ENCODE measurements at places on chromosomes 1 and 21.

- DNase-seq: no peak
Observed at GRCh38 chr1:245184779-245185178, 30.0 kb downstream of the KIF26B start.

DNA sequence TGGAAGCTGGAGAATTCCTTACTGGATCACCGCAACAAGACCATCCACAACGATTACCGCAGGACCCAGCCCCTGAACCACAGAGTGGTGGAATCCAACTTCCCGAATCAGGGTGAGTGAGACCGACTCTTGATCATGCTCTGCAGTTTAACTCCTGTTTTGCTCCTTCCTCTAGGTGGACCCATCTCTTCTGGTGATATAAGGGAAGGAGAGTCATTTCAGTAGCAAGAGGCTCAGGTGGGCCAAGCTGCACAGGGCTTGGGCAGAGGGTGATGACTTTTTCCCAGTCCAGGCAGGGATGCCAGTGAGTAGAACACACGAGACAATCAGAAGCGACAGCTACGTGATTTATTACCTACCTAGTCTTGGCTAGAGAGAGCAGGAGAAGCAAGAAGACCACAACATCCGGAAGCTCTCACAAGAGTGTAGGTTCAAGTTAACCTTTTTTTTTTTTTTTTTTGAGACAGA is 25.2 kb downstream of the CA6 start:
- DNase-seq: no peak

- DNase-seq: no peak
Observed at GRCh38 chr1:174988986-174989385, 10.8 kb upstream of the CACYBP start.

DNA sequence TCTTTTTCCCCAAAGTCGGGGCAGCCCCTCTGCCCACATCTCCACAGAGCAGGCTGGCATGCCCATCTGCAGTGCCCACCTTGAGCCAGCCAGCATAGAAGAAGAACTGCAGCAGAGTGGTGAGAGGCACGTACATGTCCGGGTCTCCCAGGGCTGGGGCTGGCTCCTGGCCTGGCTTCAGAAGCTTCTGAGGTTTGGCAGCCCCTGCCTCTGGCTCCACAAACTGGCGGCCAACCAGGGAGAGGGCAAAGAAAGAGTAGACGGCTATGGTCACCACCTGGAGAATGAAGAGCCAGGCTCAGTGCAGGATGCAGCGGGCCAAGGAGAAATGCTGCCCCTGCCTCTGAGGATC is 3.0 kb downstream of the BEST4 start:
- no peak for DNase-seq

- peak; percentile 91 for DNase-seq
Observed at GRCh38 chr1:226083302-226084101, 21.0 kb downstream of the H3-3A start.

GRCh38 chr1:225509770-225510169 is 81.9 kb upstream of the LBR start:
- DNase-seq: no peak
